ENCODE measurements at places on chromosomes 3 and 15.

DNA sequence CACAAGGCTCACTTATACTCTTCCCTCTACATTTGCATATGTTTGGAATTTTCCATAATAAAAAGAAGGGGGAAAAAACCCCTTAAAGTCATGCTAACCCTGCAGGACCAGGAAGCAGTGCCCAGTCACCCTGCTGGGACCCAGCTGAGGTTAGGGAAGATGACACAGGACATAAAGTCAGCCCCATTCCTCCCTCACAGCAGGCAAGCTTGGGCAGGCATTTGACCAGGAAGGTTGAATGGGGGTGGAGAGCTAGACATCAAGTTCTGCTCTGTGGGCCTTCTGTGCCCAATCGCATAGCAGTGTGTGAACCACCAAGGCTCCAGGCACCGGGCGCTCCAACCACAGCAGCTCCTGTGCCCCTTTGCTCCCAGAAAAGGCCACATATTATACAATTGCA is 7.1 kb upstream of the HDAC11 start:
- DNase-seq: no peak

DNA sequence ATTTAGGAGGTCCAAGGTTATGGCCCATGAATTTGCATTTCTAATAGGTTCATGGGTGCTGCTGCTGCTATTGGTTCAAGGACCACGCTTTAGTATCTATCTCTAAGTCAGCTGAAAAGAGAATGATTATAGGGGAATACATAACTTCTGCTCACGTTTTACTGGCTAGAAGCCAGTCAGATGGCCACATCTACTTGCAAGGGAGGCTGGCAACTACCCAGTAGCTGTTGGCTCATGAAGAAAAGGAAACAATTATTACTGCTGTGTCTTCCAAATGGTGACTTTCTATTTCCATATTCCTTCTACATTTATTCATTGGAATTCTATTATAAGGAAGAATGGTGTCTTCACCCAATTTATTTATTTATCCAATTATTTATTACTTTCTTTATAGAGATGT is 54.2 kb downstream of the SLC25A36 start:
- no peak for DNase-seq

GRCh38 chr3:72636969-72637597 is 211.2 kb downstream of the SHQ1 start:
- DNase-seq: no peak

GRCh38 chr3:35338186-35338585 is 301.1 kb upstream of the ARPP21 start:
- no peak for DNase-seq

GRCh38 chr3:46500656-46501635 is 3.2 kb downstream of the RTP3 start:
- no peak for DNase-seq

Measured in HS-27A (cell line).